ENCODE measurements at places on chromosomes 6 and 20. TPM values are rescaled to one million over a fixed set of nuclear protein-coding genes. Genes with fewer than 3 reads are reported as not detected.

- no peaks in the 10 kb centered on the region for H3K27me3 ChIP-seq
- DNase-seq, result no peak
- peak overlapping the region; percentile 76 for H3K4me3 ChIP-seq
- no peaks in the 10 kb centered on the region for H3K36me3 ChIP-seq
- peak overlapping the region; percentile 40 for H3K27ac ChIP-seq
- H3K4me1 ChIP-seq, result peaks cover 18% of the 10 kb centered on the region
Measured at GRCh38 chr20:34557936-34558319, 590 bp upstream of the MAP1LC3A start.

DNA sequence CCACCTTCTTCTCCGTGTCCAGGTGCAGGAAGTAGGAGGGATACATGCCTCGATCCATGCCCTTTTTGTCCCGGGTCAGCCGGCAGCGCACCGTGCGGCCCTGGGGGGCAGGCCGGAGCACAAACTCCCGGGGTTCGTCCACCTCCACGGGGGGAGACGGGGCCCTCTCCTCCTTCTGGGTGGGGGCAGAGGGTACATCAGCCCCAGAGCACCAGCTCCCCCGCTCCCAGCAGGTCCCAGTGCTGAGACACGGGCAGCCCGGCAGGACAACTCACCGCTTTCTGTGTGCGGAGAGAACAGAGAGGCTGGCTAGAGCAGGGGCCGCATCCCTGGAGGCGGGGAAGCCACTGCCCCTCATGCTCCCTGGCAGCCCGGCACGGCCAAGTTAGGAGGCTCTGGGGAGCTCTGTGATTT, 6.7 kb downstream of the TULP1 start:
- no peak overlapping the region for H3K4me3 ChIP-seq
- H3K27ac ChIP-seq, result no peak overlapping the region
- peaks cover 26% of the 10 kb centered on the region for H3K27me3 ChIP-seq
- DNase-seq, result no peak
- no peaks in the 10 kb centered on the region for H3K4me1 ChIP-seq
- no peaks in the 10 kb centered on the region for H3K36me3 ChIP-seq

DNA sequence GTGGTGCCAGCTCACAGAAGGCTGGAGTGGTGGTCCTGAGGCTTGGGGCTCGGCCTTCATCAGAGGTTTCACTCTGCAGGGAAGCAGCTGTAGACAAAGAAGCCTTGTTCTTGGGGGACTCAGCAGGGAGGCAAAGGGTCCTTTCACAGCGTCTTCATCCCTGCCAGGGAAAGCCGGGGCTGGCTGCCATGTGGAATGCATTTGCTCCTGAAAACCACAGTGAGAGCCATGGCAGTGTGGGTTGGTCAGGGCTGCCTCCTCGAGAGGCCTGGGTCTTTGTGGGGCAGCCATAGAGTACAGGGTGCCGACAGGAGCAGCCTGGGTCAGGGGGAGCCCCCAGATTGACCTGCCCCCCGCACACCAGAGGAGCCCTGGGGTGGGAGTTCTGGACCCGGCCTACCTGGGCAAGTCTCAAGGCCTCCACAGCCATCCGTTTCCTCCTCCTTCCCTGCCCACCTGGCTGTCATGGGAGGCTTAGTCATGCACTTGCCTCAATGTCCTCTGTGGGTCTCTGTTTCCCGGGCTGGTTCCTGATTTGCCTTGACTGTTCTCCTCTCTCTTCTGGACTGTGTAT, 144.0 kb downstream of the CDC5L start:
- no peak for DNase-seq
- H3K27ac ChIP-seq, result no peak overlapping the region

- H3K36me3 ChIP-seq, result no peaks in the 10 kb centered on the region
- H3K4me1 ChIP-seq, result no peaks in the 10 kb centered on the region
- no peak overlapping the region for H3K4me3 ChIP-seq
- H3K27ac ChIP-seq, result no peak overlapping the region
Measured at GRCh38 chr6:125489579-125490285, 188.0 kb upstream of the HDDC2 start.

The PSORS1C2 gene
- not detected for total RNA-seq

The EFCAB8 gene
- 0.25 TPM for total RNA-seq

Measured in activated CD4-positive, alpha-beta memory T cell treated with anti-CD3 and anti-CD28 coated beads, Interleukin-2, amount 10 ng/mL, durations not matched to agents 7 days and 5 days (primary cell).